ENCODE measurements at places on chromosomes 7 and 10.

GRCh38 chr7:123682690-123683089 is 27.0 kb downstream of the LMOD2 start:
- no peak for DNase-seq

GRCh38 chr7:54697659-54698186 is 61.3 kb downstream of the SEC61G start:
- no peak for DNase-seq

DNA sequence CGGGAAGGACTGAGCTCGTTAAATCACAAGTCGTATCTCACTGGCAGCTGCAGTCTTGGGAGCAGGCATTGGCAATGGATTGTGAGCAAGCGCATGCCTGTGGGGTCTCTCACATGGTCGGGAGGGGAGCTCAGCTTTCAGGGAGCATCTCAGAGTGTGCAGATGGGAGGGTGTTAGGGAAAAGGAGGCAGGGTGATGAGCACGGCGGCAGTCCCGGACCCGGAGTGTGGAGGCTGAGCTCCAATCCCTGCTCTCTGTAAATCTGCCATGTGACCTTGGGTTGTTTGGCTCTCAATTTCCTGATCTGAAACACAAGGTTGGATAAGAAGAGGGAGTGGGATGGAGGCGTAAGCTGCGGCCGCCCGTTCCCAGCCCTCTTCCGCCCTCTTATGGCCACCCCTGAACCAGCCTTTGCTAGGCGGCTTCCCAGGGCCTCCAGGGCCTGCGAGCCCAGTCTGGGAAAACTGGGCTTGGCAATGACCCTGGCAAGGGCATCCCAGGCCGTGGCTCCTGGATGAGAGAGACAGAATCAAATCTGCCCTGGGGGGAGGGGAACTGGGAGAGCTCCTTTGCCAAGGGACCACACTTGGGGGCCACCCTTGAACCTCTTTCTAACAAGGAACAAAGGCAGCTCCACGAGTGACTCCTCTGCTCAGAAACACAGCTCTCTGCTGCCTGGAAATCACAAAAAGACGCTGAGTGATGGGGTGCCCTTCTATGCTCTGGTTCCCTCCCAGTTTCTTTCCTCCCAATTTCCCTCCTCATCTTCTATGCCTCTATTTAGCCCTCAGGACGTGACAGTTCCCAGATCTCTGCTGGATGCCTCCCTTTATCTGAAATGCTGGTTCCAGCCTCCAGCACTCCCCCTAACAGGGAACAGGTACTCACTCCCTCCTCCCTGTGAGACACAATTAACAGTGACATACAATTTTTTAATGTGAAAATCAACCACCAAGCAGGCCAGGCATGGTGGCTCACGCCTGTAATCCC is 41.7 kb upstream of the LOXL4 start:
- peak; percentile 4 for DNase-seq

DNA sequence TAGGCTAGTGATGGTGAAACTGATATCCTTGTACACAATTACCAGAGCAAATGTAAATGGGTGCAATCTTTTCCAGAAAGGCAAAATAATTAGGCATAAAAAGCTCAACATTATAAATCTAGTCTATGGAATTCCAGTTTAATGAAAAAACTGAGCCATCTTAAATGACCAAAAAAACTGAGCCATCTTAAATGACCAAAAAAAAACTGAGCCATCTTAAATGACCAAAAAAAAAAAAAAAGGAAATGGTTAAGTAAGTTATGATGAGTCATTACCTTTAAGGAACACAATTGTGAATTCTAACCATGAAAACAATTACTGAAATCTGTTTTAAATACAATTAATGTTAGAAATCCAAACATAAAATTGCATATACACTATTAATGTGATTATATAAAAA is 25.3 kb downstream of the USP6NL start:
- DNase-seq = no peak

DNA sequence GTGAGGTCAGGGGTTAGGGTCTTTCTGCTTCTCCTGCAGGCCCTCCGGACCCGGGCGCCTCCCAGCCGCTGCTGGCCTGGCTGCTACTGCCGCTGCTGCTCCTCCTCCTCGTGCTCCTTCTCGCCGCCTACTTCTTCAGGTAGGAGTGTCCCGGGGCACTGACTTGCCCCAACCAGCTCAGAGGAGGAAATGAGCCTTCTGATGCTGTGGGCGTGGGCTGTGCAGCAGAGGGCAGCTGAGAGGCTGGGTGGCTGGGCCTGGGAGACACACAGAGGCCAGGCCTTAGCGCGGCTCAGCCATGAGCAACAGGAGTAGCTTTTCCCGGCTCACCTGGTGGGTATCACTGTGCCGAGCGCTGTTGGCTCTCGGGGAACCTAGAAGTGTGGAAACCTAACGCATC is 78.9 kb downstream of the MKI67 start:
- peak; percentile 88 for DNase-seq

DNA sequence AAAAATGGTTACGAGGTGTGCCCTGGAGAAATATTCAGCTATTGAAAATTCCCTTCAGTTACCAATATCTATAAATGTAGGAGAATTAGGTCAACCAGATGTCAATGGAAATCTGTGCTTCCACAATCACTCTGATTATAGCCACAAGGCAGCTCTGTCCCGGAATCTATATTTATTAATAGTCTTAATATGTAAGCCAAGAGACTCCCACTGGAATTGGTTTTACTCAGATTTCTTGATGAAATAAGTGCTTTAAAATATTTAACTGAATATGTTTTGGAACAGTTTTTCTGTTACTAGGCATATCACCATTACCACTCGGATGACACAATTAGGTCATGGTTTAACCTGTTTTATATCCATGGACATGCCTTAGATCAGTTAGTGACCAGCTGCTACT is 169.6 kb downstream of the POM121L12 start:
- no peak for DNase-seq

DNA sequence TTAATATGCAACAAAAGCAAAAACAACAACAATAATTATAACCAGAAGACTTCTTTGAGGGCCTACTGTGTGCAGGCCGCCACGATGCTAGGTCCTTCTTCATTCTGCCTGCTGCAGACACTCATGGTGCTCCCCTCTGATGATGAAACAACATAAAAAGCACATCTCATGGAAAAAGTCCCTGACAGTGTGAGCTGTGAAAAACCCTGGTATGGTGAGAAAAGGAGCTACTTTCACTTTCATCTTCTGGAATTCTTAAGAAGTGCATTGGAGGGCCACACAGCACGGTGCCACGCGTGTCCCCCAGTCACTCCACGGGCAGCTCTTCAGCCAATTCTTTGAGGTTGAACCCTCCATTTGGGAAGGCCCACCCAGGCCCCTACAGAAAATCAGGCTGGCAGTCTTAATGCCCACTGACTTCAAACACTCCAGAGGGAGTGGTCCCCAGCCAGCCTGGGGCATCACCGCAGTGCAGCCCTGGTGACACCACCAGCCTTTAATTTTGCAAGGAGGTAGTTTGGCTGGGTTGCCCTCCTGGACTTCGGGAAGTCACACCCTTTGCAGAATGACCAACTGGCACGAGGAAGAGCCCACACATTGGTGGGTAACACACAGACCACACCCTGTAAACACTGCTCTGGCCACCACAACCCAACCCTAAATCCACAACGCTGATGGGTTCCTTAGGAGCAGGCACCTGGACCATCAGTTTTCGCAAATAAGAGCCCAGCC is 7.7 kb downstream of the KCNMA1 start:
- DNase-seq = no peak

DNA sequence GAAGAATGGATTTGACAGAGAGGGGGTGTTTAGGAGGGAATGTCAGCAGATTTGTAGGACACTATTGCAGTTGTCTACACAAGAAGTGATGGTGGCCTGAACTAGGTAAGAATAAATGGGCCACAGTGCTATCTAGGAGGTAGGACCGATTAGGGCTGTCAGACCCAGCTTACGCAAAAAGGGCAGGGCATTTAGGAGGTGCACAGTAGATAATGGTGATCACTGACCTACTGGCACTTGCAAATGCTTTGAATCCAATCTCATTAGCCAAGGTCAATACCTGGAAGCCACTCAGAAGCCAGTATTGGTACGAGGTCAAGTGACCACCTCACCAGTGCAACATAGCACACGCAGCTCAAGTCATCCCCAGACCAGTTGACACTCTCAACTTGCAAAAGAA is 330.9 kb downstream of the KCNMA1 start:
- DNase-seq = no peak

DNA sequence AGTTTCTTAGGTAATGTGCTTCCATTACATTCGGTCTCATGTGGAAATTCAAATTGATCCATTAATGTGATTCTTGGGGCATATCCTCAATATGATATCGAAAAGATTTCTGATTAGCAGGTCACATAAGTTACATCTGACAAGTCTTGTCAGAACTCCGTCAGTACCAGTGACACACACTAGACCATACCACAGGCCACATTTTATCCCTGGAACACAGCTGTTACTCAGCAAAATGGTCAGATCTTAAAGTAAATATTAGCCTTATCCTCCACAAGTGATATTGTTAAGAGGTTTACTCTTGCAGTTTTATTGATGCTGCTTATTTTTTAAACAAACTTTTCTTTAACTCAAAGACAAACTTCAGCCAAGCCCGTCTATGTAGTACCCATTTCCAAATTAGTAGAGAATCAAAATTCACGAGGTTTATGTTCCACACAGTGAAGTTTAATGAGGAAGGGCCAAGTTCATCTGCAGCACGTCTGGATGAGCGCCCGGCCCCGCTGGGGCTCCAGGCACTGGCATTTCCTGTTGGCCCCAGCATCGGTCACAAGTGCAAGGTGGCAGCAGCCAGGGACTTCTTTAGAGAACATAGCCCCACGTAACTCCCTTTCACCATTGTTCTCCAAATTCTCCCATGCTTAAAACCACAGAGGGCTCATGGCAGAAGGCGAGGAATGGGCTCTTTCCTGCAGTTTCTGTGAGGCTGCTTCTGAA is 132.2 kb downstream of the VIPR2 start:
- DNase-seq = no peak

DNA sequence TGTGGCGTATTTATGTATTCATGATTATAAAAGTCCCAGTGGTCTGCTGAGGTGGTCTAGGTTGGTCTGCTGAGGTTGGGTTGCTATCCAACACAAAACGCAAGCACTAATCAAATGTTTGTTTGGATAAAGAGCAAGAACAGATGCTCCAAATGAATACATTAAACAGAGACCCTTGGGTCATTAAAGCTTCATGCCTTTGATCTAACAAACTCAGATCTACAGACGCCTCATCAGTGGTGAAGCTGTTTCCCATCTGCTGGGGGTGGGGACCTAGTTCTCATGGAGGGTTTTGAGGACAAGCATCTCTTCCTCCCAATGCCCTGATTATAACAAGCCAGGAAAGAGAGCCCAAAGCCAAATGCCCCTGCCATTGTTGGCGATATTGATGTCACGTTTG is 786.7 kb downstream of the NRG3 start:
- no peak for DNase-seq

DNA sequence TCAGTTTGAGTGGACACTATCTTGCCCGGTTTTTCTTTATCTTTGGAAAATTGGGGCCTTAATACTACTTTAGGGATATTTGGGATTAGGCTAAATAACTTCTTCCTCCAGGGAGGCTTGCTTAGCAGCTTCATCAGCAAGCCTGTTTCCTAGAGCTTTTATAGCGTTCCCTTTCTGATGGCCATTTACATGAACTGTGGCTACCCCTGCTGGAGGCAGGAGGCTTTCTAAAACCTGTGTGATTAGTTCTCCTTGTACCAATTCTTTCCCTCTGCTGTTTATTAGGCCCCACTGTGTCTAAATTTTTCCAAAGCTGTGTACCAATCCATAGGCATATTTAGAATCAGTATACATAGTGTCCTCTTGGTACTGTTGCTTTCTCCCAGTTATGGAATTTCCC is 61.7 kb upstream of the CNTNAP2 start:
- no peak for DNase-seq

DNA sequence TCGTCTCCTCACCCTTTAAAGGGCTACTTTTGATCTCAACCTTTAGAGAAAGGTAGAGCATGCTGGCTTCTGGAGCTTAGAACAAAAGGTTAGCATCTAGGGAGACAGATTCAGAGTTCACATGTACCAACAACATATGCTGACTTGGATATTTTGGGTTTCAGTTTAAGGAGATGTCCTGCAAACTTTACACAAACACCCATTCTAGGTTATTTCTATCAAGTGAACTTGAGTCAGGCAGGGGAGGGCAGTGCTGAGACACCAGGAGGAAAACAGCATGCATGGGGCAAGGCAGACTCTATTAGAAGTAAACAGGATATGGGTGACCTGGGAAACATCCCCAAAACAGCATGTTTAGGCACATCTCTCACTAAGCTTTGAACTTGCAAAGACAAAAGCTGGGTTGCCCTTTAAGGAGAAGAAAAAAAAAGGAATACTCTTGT is 43.8 kb downstream of the ARL4A start:
- DNase-seq = peak; percentile 50

DNA sequence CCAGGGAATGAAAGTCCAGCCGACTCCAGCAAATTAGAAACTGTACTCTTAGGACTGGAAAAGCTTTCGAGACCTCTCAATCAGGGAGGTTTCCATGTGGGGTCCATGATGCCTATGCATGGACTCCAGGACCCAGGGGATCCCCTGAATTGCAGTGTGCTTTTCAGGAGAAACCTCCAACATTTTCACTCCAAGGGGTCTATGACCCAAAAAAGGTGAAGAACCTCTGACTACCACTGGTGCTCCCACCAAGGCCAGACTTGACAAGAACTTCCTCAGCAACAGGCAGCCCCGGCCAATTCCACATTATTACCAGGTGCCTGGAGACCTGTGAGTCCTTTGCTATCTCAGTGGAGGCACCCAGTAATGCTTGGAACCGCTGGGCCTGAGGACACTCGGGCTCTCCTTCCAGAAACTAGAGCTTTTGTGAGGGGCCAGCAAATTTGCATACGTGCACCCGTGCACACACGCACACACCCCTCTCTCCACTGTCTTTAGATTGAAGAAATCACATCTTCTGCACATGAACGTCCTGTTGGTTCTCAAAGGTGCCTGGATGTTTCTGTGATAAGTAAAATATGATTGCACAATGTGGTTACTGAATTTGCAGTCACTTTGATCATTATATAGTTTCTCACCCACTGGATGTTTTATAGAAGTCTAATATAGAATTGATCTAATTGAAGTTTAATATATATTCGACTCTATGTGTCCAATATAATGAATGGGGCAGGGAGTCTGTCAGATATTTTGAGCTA is 54.7 kb downstream of the SYPL1 start:
- no peak for DNase-seq

GRCh38 chr10:13346283-13347042 is 1.6 kb downstream of the SEPHS1 start:
- DNase-seq = no peak

GRCh38 chr10:70903262-70903921 is 15.0 kb upstream of the PCBD1 start:
- peak; percentile 19 for DNase-seq

DNA sequence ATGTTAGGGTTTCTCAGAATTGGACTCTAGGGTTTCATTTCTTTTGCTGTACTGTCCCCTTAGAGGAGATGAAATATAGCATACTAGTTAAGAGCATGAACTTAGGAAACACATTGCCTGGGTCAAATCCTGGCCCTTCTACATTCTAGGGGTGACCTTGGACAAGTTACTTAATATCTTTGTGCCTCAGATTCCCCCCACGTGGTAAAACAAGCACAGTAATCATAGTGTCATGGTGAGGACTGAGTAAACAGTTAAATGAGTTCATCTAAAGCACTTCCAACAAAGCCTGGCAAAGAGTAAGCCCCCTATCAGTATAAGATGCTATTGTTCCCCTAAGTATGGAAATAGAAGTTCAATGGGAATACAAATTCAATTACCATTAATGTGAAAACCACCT is 5.1 kb downstream of the DPY19L1 start:
- DNase-seq = no peak

Measured in CD4-positive, alpha-beta T cell treated with Interleukin-4 for 1 hour (primary cell).